Activated CD4-positive, alpha-beta T cell treated with anti-CD3 and anti-CD28 coated beads, Interleukin-2, amount 50 U/mL, for 16 hours (primary cell): ENCODE measurements at places on chromosomes 1 and 21.

GRCh38 chr1:112540226-112540794 is 31.5 kb downstream of the WNT2B start:
- DNase-seq, result no peak

- DNase-seq, result peak; percentile 26
Measured at GRCh38 chr1:162878000-162878596, 17.1 kb upstream of the CCDC190 start.

DNA sequence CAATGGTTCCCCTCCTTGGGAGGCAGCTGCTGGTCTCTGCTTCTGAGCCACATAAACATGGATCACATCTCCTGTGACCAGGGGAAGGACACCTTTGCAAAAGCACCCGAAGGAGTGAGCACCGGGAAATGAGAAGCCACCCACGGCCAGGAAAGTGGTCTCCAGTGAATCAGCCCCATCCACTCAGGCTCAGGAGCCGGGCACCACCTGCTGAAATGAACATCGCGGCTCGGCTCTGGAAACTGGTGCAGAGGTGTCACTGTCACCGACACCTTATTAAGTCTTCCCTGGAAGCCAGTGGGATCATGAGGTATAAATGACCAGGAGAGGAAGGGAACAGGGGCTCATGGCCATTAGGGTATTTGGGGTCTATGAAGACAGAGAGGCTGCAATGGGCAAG is 207.2 kb upstream of the C1orf174 start:
- DNase-seq, result no peak

- no peak for DNase-seq
Measured at GRCh38 chr1:228228601-228229074, 20.8 kb downstream of the OBSCN start.

DNA sequence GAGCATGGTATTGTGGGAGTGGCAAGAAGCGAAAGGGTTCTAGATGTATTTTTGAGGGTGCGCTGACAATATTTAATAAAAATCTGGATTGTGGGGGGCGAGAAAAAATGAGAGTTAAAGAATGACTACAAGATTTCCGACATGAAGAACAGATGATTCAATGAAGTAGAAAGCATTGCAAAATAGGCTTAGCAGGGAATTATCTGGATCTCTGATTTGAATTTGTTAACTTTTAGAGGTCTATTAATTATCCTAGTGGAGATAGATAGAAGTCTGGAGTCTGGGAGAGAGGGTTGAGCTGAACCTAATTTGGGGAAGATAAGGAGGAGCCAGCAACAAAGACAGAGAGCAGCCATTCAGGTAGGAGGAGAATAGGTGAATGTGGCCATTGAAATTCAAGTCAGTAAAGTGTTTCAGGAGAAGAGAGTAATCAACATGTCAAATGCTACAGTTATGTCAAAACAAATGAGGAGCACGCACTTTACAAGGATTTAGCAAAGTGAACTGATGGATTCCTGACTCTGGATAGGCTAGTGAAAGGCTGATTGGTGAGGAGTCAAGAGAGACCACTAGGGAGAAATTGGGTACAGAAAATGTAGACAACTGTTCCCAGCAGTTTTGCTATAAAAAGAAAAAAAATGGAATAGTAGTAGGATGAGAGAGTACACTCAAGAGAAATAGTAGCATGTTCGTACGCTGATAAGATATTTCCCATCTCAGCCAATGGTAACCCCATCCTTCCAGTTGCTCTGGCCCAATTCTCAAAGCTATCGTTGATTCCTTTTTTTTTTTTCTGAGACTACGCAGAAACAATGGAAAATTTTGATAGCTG is 393.2 kb upstream of the CXADR start:
- DNase-seq, result no peak

DNA sequence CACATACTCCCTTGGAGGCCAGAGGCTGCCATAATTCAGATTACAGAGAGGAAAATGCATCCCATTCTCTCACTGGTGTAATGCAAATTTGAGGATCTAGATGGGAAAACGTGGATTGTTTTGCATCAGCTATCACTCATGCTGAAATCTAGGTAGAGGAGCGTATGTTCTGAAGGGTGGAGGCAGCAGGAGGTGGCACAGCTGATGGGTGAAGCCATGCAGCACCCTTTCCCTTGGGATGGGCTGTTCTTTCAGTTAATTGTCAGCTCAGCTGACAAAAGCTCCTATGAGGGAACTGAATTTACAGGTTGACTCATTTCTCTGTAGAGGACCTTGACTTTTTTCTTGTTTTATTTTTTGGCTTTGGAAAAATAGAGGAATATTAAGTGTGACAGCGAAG is 41.8 kb downstream of the CAMTA1 start:
- no peak for DNase-seq

GRCh38 chr1:41662765-41663437 is 178.4 kb upstream of the EDN2 start:
- DNase-seq, result no peak

GRCh38 chr21:15192243-15192642 is 127.4 kb upstream of the NRIP1 start:
- no peak for DNase-seq

DNA sequence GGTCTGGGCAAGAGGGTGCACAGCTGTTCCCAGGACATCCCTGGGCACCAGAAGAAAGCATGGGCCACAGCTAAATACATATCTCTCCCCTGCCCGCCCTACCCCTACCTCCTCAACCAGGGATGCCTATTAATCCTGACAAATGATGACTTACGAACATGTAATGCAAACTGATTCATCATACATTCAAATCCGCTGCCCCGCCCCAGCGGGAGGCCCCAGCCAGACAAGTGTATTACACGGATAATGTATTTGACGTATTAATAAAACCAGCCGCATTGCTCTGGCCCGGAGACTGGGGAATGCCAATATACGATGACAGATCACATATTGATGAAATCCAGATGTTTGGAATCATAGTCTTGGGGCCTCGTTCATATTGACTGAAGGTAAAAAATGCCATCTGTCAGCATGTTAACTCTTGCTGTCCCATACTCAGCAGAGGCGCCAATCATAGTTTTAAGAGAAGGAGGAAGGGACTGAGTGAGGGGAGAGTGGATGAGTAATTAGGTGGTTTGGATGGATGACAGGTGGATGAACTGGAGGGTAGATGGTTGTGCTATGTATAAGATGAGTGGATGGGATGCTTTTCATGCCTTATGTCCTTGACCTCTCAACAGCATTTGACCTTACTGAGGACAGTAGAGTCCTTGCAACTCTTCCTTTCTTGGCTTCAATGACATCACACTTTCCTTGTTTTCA is 68.2 kb downstream of the TMEM53 start:
- DNase-seq, result no peak

- no peak for DNase-seq
Measured at GRCh38 chr1:33686551-33686950, 177.3 kb upstream of the HMGB4 start.

DNA sequence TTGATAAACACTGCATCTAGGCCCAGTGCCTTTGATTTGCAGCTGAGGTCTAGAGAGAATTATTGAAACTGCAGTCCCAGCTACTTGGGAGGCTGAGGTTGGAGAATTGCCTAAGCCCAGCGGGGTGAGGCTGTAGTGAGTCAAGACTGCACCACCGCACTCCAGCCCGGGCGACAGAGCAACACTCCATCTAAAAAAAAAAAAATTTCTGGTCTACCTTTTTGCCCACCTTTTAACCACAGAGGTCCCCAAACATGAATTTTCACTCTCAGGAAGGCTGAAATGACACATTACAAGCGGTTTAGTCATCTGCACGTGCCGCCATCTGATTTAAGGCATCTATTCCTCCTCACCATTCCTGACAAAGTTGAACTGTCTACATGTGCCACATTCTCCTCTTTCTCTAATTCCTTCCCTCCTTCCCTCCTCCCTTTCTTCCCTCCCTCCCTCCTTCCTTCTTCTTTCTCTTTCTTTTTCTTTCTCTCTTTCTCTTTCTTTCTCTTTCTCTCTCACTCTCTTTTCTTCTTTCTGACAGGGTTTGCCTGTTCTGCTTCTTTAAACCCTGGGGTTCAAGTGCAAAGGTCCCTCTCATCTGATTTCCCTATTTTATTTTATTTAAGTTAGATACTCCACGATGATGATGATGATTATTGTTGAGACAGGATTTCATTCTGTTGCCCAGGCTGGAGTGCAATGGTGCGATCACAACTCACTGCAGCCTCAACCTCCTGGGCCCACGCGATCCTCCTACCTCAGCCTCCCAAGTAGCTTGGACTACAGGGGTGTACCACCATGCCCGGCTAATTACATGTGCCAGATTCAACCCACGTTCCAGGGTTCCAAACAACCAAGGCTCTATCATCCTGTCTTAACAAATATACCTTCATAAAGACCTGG is 3.0 kb upstream of the SOD1 start:
- DNase-seq, result peak; percentile 80

- no peak for DNase-seq
Measured at GRCh38 chr1:182600745-182601415, 3.3 kb downstream of the RGS16 start.

GRCh38 chr1:11531314-11531870 is 52.4 kb downstream of the DISP3 start:
- DNase-seq, result no peak
